Mucosa of descending colon (tissue), 3 donors: ENCODE measurements at places on chromosomes 2 and 18. TPM values are rescaled to one million over a fixed set of nuclear protein-coding genes. Genes with fewer than 3 reads are reported as not detected.

GRCh38 chr2:46870051-46870839, 45.4 kb downstream of the MCFD2 start:
- DNase-seq, result no peak

- no peak for DNase-seq
Observed at GRCh38 chr18:28136071-28136470, 40.9 kb downstream of the CDH2 start.

- DNase-seq, result no peak
Observed at GRCh38 chr2:69428981-69429380, 8.3 kb downstream of the NFU1 start.

Gene UCN
- total RNA-seq, result 0.92 TPM

Gene SLC4A5
- total RNA-seq, result 3.1 TPM

Gene UNC50
- total RNA-seq, result 35.4 TPM

Gene BMP10
- not detected for total RNA-seq
